ENCODE measurements at places on chromosomes 5 and 9.

GRCh38 chr5:176619569-176620332, 9.8 kb upstream of the GPRIN1 start:
- no peak for DNase-seq

DNA sequence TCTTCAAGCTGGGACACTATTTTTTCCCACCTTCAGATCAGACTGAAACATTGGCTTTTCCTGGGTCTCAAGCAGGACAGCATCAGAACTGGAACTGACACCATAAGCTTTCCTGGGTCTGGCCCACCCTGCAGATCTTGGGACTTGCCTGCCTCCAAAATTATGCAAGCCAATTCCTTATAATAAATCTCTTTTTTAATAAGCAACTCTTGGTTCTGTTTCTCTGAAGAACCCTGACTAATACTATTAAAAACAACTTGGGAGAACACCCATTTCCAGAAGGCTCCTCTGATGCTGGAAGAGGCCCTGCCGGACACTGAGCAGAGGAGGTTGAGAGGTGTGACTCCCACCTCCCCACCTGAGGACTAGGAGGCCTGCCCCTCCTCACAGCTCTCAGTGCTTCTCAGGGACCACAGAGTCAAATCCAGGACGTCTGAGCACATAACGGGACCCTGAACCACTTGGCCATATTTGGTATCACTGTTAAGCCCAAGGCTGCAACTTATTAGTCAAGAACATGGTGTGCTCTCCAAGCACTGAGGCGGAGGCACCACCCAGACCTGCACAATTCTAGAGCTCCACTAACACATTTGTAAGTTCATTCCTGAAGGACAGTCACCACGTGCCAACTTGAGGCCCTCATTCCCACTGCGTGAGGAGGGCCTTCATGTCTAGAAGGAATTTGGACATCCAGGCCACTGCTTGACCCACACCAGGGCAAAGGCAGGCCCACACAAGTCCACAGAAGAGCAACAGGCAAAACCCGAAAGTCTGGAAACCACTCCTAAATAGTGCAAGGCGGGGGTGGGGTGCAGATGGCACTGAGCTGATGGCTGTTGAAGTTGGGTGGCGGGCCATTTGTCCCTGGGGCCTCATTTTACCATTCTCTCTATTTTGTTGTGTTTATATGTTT, 9.5 kb downstream of the SHC3 start:
- no peak for DNase-seq

DNA sequence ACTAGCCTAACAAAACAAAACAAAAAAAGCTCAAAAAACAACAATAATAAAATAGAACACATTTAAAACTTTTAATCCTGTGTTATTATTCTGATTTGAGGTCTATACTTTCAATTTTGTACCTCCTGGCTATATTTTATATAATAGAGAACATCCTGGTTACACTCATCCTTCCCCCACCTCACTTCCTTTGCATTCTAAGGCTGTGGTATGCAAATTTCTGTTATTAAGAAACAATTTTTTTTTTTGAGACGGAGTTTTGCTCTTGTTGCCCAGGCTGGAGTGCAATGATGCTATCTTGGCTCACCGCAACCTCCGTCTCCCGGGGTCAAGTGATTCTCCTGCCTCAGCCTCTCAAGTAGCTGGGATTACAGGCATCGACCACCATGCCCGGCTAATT, 3.1 kb upstream of the RPL37 start:
- DNase-seq = no peak

DNA sequence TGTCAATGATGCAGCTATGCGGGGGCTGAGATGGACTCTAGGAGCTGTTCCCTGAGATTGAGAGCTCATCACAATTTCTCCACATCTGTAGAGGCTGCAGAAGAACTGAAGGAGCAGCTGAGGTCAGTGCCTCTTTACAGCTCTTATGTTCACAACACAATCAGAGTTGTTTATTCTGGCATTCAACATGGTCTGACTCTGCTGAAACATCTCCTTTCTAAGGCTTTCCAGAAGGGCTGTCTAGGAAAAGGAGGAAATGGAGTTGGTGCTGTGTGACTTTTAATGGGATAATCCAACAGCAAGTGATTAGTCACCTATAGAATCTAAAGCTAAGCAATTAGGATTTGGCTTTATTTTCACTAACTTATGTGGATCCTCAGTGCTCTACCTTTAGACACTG, 6.0 kb downstream of the POU5F2 start:
- DNase-seq = no peak

GRCh38 chr9:91758491-91758981, 191.5 kb downstream of the ROR2 start:
- DNase-seq = no peak

- DNase-seq = no peak
These were observed 7.9 kb upstream of the SLC6A7 start for GRCh38 chr5:150181766-150182545.

- DNase-seq = no peak
These were observed at the start of gene LIX1 for GRCh38 chr5:97142521-97143254. LIX1 (minus strand) TSS chr5:97142611; CDS start chr5:97142576, 35 bp downstream.

DNA sequence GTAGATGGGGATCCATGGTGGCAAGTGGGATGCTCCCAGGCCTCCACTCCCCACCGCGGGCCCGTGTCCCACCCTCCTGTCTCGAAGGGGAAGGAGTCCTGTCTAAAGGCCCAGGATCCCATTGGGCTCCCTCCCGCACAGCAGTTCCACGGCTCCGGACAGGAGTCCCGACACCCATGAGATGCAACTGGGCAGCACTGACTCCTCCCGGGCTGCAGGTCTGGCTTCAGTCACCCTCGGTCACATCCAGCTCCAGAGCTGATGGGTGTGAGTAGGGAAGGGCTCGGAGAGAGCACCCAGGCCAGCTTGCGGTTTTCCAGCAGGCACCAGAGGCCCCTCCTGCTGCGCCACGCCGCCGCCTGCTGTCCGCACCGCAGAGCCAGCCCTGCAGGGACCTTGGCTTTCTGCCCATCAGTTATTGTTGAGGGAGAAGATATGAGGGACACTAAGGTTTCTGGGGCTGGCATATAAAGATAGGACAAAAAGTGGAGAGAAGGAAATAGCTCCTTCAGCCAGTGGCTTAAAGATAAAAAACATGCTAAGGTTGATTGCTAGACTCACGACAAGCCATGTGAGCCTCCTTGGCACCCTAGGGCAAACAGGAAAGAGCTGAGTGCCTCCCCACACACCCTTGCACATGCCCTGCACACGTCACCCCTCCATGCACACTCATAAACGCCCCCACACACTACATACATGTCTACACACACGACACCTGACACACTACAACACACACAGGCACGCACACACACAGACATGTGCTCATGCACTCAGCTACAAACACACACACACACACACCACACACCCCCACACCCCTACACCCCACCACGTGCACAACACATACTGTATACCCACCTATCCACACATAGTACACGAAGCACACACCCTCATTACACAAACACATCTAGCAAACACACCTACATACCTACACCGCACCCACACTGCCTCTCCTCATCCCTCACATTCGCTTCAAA, 79.0 kb downstream of the AK8 start:
- DNase-seq = no peak

DNA sequence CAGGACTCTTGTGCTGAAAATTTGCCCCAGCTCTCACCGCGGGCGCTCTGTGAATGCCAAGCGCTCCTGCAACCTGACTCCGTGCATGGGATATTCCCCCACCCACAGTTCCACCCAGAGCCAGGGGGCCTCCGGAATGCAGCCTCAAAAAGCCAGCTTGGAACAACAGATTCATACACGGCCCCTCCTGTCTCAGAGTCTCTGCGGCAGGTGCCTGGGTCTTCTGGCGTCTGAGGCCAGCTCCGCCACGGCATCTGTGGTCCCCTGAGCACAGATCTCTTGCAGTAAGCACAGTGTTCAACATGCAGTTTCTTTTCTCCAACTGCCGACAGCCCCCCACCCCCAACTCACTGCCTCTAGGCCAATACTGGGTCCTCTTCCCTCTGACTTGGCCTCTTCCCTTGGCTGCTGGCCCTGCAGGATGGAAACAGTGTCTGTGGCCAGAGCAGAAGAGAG, 355.7 kb upstream of the IRX2 start:
- no peak for DNase-seq

DNA sequence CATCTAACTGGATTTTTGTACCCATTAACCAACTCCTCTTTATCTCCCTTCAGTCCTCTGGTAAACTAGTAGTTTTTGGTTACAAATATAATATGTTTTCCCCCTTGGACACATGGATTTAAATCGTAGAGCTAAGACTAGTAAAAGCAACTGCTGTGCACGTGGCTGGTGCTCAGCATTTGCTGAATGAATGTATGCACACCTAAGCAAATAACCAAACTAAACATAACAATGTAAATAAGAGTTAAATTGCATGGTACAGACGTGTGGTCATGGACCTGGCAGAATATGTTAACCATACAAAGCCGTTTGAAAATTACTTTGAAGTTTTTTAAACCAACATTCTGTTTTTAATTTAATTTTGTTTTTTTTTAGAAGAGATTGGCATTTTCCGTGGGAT, 65.2 kb upstream of the FYB1 start:
- no peak for DNase-seq

DNA sequence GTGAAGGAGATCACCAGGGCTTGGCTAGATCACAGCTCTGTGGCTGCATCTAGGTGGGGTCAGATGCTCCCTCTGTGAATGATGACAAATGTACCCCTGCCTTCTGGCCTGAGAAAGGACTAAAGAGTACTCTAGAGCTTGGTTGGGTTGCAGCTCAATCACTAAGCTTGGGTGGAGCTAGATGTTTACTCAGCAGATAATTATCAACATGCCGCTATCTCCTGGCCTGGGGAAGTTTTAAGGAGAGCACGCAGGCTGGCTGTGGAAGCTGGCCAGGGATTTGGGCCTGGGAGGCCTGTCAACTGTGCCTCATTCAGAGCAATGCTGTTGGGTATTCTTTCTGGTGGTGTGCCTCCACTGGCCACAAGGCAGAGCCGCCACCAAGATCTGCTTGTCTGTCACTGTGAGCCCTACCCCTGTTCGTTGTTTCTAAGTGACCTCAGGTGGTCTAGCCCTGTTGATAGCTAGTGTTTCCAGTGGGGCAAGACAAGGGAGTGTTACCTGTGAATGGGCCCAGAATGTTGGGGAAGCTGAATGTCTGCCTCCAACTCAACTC, 181.7 kb downstream of the ADGRV1 start:
- DNase-seq = no peak

GRCh38 chr5:152137063-152137462, 212.4 kb upstream of the GLRA1 start:
- no peak for DNase-seq

GRCh38 chr9:126222835-126223431, 103.7 kb upstream of the MVB12B start:
- DNase-seq = no peak

DNA sequence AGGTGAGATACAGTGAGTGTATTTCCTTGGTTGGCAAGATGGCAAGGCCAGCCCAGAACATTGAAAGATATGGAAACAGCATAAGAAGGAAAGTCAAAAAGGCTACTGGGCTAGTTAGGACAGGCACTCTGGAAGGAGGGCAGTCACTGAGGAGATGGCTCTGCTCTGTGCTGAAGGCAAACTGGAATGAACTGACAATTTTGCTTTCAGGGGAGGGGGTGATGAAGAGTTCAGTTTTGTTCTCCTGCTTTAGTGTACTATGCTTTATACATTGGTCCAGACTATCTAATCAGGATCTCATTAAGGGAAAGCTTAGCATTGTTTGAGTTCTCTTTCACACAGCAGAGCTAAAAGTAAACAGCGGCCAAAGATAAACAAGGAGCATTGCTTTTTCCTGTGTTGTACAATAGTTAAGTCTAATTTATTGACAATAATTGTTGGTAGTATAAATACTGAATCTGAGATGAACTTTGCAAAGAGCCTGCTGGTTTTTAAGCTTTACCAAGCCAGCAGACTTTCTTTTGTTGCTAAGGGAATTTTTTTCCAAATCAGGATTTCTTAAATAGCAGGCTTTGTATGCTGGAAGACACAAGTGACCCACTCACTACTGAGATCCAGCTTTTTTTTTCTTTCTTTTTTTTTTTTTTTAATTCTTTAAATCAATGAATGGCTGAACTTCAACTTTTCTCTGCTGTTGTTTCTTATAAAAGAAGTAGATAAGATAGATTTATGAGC, 355.5 kb downstream of the ARRDC3 start:
- no peak for DNase-seq

DNA sequence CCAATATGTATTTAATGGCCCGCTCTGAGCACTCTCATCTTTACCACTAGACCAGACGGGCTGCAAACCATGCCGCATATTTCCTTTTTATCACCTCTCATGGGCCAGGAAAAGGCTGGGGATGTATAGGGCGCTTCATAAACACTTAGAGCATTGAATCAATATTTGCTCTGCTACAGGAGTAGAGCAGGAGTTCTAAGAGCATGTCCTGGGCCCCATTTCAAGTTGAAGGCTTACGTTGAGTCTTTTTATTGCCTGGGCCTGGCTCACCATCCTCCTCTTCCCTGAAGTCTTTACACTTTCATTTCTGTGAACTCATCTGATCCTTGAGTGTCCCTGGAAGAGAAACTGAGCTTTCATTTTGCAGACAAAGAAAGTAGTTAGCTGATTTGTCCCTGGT, 112.4 kb downstream of the FSTL4 start:
- DNase-seq = no peak

- DNase-seq = no peak
These were observed 32.9 kb downstream of the PFDN1 start for GRCh38 chr5:140270008-140270407.

GRCh38 chr9:98251551-98251950, 3.9 kb downstream of the TBC1D2 start:
- DNase-seq = no peak
